Aortic smooth muscle cell (primary cell): ENCODE measurements at places on chromosomes 12 and 14. TPM values are rescaled to one million over a fixed set of nuclear protein-coding genes. Genes with fewer than 3 reads are reported as not detected.

The CLEC1B gene
- not detected in 2 replicates for total RNA-seq

The FAM186B gene
- total RNA-seq = 0.37 and 0.53 TPM in 2 replicates

The MYO1A gene
- total RNA-seq = under 0.01 and 0.12 TPM in 2 replicates

The CCDC38 gene
- under 0.01 TPM in 2 replicates for total RNA-seq

The PTCSC3 gene
- not detected in 2 replicates for total RNA-seq

The RAD9B gene
- total RNA-seq = 0.56 and 1.2 TPM in 2 replicates

The TPH2 gene
- total RNA-seq = not detected in 2 replicates

The GALNT16 gene
- 1.8 and 2.5 TPM in 2 replicates for total RNA-seq

The TBX3 gene
- 0.66 and 1.1 TPM in 2 replicates for total RNA-seq

The NKX2-8 gene
- not detected in 2 replicates for total RNA-seq

The CPNE6 gene
- not detected in 2 replicates for total RNA-seq
